ENCODE measurements at places on chromosomes 1 and 21. TPM values are rescaled to one million over a fixed set of nuclear protein-coding genes. Genes with fewer than 3 reads are reported as not detected.

APOBEC4 gene
- not detected for total RNA-seq

WDR64 gene
- total RNA-seq = not detected

AMY1A gene
- not detected for total RNA-seq

C1QB gene
- total RNA-seq = not detected

CYP4X1 gene
- total RNA-seq = not detected

LCE6A gene
- not detected for total RNA-seq

AGT gene
- total RNA-seq = 0.24 TPM

PLEKHO1 gene
- total RNA-seq = 3.8 TPM

CNIH3 gene
- total RNA-seq = 1.7 TPM

VPS72 gene
- 58.2 TPM for total RNA-seq

DNM3 gene
- total RNA-seq = 1.2 TPM

LAMC1 gene
- total RNA-seq = 146 TPM

PGLYRP3 gene
- not detected for total RNA-seq
